IMR-90 (cell line): ENCODE measurements at places on chromosomes 2 and 18. TPM values are rescaled to one million over a fixed set of nuclear protein-coding genes. Genes with fewer than 3 reads are reported as not detected.

UGT1A4 gene
- not detected in 2 replicates for total RNA-seq

AGXT gene
- not detected in 2 replicates for total RNA-seq

YIPF4 gene
- 3.6 and 15.8 TPM in 2 replicates for total RNA-seq

HOXD3 gene
- total RNA-seq = not detected in 2 replicates

PJVK gene
- total RNA-seq = 0.28 and 0.72 TPM in 2 replicates

LRATD1 gene
- total RNA-seq = 0.18 and 0.28 TPM in 2 replicates

ABCB6 gene
- total RNA-seq = 10.8 and 12.5 TPM in 2 replicates

GRCh38 chr2:127597984-127598380 lies 48.0 kb upstream of the GPR17 start:
- DNase-seq = peak; percentile 61

DNA sequence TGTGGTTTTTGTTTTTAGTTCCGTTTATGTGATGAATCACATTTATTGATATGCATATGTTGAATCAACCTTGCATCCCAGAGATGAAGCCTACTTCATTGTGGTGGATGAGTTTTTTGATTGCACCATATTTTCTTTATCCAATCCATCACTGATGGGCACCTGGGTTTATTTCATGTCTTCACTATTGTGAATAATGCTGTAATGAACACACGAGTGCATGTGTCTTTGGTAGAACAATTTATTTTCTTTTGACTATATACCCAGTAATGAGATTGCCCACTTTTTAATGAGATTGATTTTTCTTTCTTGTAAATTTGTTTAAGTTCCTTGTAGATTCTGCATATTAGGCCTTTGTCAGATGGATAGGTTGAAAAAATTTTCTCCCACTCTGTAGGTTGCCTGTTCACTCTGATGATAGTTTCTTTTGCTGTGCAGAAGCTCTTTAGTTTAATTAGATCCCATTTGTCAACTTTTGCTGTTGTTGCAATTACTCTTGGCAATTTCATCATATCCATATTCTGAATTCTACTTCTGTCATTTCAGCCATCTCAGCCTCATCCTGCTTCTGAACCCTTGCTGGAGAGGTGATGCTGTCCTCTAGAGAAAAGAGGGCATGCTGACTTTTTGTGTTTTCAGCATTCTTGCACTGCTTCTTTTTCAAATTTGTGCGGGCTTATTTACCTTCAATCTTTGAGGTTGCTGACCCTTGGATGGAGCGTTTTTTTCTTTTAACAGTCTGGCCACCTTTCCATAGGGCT lies 96.2 kb upstream of the CTAGE1 start:
- no peak for DNase-seq

DNA sequence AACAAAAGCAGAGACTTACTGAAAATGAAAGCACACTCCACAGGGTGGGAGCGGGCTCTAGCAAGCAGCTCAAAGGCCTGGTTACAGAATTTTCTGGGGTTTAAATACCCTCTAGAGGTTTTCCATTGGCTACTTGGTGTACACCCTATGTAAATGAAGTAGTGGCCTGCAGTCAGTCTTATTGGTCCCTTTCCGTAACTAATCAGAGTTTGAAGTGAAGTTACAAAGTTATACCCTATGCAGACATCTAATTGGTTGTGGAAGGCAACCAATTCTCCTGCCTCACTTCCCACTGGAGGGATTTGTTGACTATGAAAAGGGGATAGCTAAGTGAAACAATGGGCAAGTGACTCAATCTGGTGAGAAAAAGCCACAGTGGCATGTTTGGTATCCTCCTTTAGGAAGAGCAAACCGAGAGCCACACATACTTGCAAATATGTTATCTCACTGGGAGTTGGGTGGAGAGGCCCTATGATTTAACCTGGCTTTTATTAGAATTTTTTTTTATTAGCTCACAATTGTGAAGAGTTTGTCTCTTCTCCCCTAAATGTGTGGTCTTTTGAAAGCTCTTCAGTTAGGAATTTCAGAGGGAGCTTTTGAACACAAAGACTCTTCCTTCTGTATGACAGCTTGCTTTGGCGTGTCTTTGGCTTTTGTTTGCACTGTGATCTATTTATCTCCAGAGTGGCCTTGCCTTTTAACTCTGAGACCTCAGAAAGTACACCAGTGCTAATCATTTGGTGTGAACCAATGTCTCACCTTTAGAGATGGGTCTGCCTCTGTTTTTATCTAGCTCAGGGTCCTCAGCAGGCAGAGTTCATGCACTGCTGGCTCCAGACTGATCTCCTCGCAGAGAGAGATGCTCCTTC lies 69.6 kb downstream of the MAP4K4 start:
- peak; percentile 93 for DNase-seq

DNA sequence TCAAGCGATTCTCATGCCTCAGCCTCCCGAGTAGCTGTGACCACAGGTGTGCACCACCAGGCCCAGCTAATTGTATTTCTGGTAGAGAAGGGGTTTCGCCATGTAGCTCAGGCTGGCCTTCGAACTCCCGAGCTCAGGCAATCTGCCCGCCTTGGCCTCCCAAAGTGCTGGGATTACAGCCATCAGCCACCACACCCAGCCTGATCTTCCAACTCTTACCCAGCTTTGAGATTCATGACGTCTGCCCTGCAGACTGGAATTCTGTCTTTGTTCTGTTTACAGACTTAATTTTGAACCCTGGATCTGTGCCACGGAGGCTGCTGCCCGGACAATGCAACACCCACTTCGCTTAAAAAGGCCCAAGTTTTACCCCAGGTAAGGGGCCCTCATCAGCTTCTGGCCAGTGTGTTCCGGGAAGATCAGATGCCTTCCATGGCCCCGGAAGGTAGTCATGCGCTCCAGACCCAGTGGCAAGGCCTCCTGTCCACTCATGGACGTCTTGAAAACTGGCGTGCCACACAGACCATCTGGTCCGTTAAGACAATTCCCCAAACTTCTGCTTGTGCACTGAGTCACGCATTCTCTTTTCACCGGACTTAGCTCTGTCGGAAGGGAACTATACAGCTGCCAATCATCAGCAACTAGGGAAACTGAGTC lies 5.5 kb downstream of the PXDN start:
- no peak for DNase-seq

- DNase-seq = no peak
Observed at GRCh38 chr18:69447886-69448285, 47.2 kb downstream of the DOK6 start.

DNA sequence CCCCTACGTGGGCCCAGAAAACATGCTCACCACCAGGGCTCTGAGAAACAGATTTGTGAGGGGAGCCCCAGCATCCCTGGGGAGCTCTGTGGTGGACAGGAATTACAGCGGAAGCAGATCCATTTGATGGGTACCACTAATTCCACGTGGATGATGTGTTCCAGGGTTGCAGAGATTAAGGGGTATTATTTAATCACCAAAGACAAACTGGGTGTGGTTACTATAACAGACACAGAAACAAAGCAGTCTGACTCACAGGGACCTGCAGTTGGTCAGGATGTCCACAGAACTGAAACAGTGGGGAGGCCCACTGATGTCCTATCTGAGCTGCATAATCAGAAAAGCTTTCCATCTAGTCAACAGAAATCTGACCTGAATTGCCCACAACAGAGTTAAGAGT lies 65.8 kb downstream of the PSMG2 start:
- peak; percentile 50 for DNase-seq

DNA sequence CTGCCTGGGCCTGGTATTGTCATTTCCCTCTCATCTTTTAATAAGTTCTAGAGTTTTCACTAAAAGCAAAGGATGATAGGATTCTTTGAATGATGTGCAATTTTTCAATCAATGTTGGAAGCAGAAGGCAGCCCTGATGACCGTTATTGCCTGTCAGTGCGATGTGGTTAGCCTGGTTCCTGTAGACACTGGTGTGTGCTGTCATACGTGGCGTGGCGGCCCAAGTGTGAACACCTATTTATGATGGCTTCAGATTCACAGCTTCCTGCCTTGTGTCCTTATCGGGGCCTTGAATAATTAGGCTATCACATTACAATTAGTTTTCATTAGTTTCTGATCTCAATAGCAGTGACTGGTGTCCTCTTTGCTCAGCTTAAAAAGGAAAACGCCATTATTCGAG lies 218.5 kb downstream of the TPGS2 start:
- DNase-seq = no peak

GRCh38 chr2:200411831-200412230 lies 98.0 kb downstream of the KCTD18 start:
- peak; percentile 26 for DNase-seq

DNA sequence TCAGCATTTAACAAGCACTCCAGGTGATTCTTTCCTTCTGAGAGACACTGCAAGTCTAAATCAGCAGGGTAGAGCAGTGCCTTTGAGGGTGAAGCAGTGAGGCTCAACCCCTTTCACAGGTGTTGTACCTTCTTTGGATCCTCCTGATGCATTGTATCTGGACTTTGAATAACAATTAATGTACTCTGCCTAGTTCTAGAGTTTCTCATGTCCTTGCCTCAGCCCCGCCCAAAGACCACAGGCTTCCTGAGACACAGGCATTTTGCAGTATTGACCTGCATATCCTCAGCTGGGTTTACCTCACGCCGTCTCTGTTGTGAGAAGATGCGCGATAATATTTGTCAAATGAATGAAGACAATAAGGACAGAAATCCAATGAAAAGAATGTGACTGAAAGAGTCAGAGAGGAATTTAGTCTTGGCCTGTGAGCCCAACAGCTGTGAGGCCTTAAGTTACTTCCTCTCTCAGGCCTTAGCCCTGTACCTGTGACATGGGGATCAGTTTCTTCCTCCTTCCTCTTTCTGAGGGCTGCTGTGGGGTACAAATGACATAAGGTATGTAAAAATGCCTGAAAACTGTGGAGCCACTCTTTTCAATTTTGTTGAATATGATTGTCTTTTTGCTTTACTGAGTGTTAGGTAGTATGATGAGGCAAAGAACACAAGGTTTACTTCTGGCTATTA lies 43.7 kb downstream of the WIPF1 start:
- DNase-seq = no peak

DNA sequence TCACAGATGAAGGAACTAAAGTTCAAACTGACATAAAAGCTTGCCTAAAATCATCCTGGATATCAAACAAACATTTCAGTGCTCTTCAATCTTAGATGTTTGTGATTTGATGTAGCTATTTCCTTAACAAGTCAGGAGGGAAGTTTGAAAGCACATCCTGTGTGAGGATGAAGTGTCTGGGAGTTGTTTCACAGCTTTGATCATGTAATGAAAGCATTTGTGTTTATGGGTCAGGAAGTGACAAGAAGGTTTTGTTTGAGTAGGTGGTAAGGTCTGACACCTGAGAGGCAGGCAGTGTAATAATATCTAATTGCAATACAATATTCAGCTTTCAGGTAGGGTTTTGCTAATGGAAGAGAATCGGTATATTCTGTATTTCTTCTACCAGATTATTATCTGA lies 26.0 kb upstream of the CSRNP3 start:
- DNase-seq = no peak

DNA sequence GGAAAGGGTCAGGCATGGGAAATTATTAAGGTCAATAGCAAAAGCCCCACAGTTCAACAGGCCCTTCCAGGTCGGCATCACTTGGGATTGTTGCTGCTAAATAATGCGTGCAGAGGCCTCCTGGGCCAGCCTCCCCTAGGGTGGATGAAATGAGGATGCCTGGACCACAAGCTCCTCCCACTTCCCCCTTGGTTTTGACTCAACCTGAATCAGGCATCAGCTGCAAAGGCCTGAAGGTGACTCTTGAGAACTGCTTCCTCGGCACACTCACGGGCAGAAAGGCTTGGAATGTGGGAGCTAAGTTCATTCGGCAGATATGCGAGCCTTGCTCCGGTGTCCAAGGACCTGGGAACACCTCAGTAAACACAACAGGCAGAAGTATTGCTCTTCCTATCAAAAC lies 69.3 kb downstream of the MBP start:
- peak; percentile 67 for DNase-seq

DNA sequence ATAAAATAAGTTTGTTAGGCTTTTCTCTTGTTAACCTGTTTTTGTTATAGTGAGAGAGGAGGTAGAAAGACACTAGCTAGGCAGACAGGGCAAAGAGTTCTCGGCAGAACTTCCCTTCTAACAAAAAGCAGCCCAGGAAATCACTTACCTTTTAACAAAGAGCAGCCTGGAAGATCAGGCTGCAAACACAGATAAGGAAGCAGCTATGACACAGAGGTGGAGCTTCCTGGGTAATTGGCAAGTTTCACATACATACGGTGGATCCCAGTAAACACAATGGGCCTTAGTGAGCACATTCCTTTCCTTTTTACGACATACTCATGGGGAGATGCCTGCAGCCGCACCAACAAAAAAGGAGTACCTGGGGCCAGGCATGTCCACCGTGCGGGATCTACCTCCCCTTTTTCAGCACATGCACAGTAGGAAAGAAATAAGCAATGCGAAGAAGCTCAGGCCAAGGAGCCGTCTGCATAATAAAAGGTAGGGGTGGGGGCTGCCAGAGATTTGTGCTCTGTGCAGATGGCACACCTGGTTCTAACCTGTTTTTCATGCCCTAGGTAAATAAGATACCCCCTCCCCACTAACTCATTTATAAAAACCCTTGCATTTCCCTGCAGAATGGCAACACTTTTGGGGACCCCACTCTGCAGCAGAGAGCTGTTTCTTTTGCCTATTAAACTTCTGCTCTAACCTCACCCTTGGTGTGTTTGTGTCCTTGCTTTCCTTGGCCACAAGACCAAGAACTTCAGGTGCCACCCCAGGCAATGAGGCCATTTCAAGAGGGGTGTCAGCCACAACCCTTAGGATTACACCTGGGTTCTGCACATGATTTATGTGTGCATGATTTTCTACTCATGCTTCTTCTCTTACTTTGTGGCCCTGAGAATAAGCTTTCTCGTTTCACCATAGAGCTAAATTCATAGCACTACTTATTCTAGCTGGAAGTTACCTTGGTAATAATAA lies 26.5 kb downstream of the MDH1 start:
- peak; percentile 55 for DNase-seq

DNA sequence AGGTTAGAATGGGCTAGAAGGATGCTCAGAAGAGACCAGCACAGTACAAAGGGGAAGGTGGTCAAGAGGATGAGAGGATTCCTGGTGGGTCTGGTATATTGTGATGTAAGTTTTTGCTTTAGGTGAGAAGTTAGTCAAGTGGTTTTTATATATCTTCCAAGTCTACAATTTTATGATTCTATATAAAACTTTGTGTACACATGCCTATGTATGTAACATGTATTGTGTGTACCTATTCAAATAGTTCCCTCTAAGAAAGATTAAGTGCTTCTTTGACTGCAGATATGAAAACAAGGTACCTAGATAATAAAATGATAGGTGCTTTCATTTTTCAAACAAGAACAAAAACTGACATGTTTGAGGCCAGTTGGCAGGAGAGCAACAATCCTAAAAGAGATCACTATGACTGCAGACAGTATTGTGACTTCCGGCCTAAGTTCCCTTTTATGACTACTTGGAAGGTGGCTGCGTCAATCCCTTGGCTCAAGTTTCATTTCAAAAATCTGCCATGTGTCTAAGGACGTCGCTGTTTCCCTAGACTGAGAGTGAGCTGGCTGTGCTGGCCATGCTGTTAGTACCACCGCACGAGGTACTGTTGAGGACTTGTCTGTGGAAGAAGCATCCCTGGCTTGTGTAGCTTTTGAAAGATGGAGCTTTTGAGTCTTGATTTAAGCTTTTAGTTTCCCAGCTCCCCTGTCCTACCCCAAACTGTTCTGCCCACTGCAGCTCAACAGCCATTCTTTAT lies 123.1 kb downstream of the PRPF40A start:
- no peak for DNase-seq

DNA sequence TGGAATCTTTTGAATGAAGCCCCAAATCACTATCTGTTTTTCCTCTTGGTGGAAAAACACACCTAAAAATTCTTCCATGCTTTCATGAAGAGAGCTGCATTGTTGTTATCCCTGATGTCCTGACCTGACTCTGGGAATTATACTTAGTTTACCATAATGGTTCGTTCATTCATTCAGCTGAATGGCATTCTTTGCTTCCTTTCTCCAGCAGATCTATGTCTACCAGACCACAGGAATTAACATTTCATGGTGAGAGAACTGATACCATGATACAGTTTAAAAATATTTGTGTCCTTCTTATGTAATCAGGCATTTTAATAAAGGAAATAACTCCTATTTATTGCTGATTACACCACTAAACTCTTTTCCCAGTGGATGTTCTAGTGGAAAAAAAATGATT lies 11.1 kb upstream of the SLC4A10 start:
- no peak for DNase-seq
